ENCODE measurements at places on chromosomes 3 and 15.

DNA sequence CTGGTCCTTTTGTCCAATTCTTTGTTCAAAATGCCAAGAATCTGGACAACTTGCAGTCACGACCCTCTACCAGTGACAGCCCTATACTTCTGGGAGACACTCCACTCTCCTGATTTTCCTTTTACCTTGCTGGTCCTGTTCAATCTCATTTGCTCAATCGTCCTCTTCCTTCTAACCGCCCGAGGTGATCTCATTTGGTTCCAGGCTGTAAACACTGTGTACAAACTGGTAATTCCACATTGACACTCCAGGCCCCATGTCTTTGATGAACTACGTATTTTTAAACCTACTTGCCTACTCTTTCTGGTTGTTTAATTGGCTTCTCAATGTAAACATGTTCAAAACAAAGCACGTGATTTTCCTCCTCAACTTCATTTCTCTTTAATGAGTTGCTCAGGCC, 23.7 kb upstream of the C3orf49 start:
- no peak for DNase-seq

DNA sequence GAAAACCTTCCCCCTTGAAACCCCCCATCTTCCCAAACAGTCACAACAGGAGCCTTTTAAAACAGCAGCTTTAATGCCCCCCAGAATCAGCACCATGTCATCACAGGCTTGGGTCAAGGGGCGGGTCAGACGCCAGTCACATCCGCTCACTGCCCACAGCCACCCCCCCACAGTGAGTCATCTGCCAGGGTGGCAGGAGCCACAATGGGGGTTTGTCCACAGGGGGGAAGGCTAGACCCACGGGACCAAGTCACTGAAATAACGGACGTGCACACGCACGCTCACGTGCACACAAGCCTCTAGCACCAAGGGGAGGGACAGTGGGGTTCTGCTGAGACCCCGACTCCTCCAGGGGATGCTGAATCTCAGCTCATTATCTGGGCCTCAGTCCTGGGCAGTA, 441 bp upstream of the UCN2 start:
- no peak for DNase-seq

GRCh38 chr15:66644000-66644787, 57.8 kb upstream of the SMAD6 start:
- no peak for DNase-seq

- no peak for DNase-seq
Observed at GRCh38 chr15:57015897-57016296, 97.5 kb downstream of the TCF12 start.

DNA sequence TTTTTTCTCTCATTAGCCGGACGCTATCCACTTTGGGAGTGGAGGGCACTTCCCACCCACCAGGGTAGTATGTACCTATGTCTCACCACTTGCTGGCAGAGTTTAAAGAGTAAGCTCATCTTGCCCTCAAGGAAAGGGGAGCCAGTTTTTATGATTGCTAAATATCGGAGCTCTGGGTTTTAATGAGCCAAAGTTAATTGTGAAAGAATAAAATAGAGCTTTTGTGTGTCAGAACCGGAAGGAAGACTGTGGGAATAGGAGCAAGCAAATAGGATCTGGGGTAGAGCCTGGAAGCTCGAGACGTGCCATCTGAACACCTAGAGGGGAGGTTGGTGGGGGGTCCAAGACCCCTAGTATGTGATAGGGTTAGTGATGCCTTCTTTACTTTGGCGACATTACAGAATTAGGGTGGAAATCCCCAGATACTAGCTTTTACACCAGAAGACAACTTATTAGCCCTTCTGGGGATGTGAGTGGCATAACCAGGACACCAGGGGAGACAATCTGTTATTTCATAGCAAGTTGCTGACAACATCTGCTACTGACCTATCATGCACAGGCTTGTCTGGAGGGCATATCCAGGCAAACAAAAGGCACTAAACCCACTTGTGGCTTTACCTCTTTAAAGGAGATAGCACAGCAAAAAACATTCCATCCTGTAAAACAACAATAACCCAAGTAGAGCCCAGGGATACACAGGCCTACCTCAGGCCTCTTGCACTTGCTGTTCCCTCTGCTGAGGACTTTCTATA, 333.8 kb downstream of the ZNF621 start:
- no peak for DNase-seq

Data from pancreas (tissue), 10 donors.